K562 (cell line): ENCODE measurements at places on chromosomes 12 and 14.

DNA sequence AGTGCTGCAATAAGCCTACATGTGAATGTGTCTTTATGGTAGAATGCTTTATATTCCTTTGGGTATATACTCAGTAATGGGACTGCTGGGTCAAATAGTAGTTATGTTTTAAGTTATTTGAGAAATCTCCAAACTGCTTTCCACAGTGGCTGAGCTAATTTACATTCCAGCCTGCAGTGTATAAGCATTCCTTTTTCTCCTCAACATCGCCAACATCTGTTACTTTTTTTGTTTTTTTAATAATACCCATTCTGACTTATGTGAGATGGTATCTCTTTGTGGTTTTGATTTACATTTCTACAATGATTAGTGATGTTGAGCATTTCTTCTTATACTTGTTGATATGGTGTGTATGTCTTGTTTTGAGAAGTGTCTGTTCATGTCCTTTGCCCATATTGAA lies 1186.2 kb downstream of the BCL11B start:
- no peak overlapping the region for H3K27ac ChIP-seq
- H3K27me3 ChIP-seq = no peaks in the 10 kb centered on the region
- H3K4me1 ChIP-seq = no peaks in the 10 kb centered on the region
- no peak for DNase-seq
- H3K36me3 ChIP-seq = no peaks in the 10 kb centered on the region

- DNase-seq = peak; percentile 89
- H3K4me1 ChIP-seq = peaks cover 16% of the 10 kb centered on the region
- H3K4me3 ChIP-seq = peak overlapping the region; percentile 92
- no peaks in the 10 kb centered on the region for H3K27me3 ChIP-seq
- peak overlapping the region; percentile 87 for H3K27ac ChIP-seq
Measured at GRCh38 chr12:65170209-65170881, 962 bp downstream of the LEMD3 start.

DNA sequence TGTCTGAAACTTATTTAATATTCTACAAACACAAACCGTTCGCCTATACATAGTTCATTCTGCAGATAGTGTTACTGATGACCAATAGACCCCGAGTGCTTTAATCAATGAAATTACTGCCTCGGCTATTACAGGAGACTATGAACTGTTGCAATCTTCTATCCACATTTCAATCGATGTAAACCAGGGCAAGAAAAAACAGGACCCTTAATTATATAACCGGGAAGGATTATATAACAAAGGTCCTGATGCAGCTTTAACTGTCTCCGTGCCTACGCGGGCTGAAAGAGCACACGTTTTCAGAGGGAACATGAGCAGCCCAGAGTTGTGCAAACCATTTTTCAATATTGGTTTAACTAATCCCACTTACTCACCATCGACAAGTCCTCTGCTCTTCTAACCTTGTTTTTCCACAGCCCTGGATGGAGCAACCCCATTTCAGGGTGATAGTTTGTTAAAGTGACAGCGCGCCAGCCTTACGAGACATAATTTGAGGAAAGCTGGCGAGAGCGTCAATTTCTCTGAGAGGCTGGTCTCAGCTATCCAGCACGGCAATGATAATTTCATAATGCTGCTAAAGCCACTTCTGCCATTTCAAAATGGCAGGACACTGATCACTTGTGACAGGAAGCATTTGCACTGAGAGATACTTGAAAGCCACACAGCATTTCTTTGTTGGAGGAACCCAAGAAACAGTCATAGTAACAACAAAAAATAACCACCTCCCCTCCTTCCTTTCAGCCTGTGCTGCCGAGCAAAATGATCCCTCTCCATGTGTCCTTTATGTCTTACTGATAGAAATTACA lies 184.6 kb downstream of the FOXN3 start:
- no peak overlapping the region for H3K27ac ChIP-seq
- 0 out of 3 replicates have a peak, but pooled peaks cover 2% of the 10 kb centered on the region for H3K27me3 ChIP-seq
- no peaks in the 10 kb centered on the region for H3K36me3 ChIP-seq
- DNase-seq = no peak
- H3K4me3 ChIP-seq = no peak overlapping the region

DNA sequence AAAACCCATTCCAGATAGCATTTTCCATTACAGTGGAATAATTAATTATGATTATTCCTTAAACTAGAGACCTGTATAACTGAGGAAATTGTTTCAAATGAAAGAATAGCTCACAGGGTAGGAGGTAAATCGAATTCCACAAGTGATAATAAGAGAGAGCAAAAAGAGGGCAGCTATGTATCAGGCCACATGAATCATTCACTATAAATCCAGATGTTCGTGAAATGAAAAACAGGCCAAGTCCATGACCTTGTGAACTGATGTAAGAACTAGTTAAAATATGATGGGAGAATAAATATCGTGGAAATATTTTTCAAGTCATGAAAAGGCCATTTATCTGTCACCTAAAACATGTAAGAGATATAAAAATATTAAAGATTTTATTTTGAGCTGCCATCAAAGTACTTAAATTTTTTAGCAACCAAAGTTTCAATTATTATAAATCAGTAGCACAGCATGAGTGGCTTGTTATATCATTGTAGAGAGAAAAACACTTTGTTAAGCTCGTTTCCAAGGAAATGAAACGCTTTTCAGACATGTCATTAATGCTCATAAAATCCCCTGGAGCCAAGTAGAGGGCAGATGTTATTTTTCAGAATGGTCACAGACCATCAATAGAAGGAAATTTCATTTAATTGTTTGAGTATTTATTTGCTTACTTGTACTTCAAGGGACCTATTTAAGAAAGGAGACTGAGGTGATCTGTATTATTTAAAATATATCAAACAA lies 120.6 kb upstream of the CDKN3 start:
- no peak overlapping the region for H3K4me3 ChIP-seq
- H3K36me3 ChIP-seq = no peaks in the 10 kb centered on the region
- no peak overlapping the region for H3K27ac ChIP-seq
- no peak for DNase-seq

GRCh38 chr14:101588286-101588975 lies 27.1 kb downstream of the DIO3 start:
- H3K4me1 ChIP-seq = peaks cover 13% of the 10 kb centered on the region
- H3K27me3 ChIP-seq = no peaks in the 10 kb centered on the region
- no peak overlapping the region for H3K27ac ChIP-seq
- no peak overlapping the region for H3K4me3 ChIP-seq

- H3K36me3 ChIP-seq = no peaks in the 10 kb centered on the region
- no peak for DNase-seq
- no peaks in the 10 kb centered on the region for H3K27me3 ChIP-seq
- peaks cover 17% of the 10 kb centered on the region for H3K4me1 ChIP-seq
- no peak overlapping the region for H3K4me3 ChIP-seq
- H3K27ac ChIP-seq = no peak overlapping the region
Measured at GRCh38 chr12:121184984-121185889, 24.7 kb upstream of the P2RX4 start.

- H3K4me3 ChIP-seq = no peak overlapping the region
- H3K27me3 ChIP-seq = no peaks in the 10 kb centered on the region
- H3K36me3 ChIP-seq = no peaks in the 10 kb centered on the region
- no peak for DNase-seq
Measured at GRCh38 chr12:9961106-9961505, 10.1 kb upstream of the CLEC12A start.

GRCh38 chr12:131312793-131313545 lies 359.3 kb downstream of the ADGRD1 start:
- peaks cover 16% of the 10 kb centered on the region for H3K27me3 ChIP-seq
- no peaks in the 10 kb centered on the region for H3K36me3 ChIP-seq
- H3K4me3 ChIP-seq = no peak overlapping the region
- DNase-seq = no peak
- no peaks in the 10 kb centered on the region for H3K4me1 ChIP-seq

DNA sequence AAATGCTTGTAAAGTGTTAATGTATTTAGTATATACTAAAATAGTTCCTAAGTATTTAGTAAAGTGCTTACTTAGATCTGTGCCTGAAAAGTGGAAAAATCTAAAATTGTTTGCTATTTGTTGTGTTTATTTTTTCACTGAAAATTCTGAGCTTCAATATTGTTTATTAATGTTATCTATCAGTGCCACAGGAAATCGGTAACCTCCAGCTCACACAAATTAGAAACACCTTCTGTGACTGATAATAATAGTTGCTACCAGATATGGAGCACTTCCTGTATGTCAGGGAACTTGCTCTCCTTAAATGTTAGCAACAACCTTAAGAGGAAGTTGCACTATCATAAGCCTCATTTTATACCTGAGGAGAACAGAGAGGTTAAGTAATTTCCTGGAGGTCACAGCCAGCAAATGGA lies 723 bp upstream of the LRP10 start:
- peaks cover 20% of the 10 kb centered on the region; the same call in 2 of the 3 replicates for H3K36me3 ChIP-seq
- no peak for DNase-seq

DNA sequence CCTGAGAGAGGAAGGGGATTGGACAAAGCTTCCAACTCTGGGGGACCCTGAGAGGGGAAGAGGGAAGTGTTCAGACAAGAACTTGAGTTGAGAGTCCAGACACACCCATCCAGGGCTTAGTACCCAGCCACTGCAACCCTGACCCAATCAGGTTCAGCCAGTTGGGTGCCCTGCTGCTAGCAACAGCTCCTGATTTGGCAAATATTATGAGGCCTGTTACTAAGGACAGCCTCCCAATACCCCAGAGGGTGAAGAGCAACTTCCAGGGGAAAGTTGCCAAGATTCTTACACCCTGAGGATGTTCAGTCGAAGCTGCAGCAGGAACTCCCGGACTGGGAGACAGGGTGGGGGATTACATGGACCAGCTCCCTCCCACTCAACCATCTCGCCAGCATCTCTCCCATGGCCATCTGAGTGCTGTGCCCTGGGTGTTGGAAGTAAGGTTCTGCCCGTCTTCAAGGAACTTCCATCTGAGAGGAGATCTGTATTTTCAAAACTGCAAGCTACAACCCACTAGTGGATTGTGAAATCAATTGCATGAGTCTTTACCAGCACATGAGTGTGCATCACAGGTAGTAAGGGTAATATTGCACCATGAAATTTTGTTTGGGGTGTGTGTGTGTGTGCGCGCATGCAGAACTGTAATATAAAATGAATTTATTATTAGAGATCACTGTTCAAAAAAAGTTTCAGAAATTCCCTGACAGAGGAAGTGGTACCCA lies 11.5 kb upstream of the KRT78 start:
- no peaks in the 10 kb centered on the region for H3K36me3 ChIP-seq
- no peaks in the 10 kb centered on the region; the same call in 1 of the 2 replicates for H3K4me1 ChIP-seq
- DNase-seq = no peak
- H3K27me3 ChIP-seq = peaks cover 28% of the 10 kb centered on the region

DNA sequence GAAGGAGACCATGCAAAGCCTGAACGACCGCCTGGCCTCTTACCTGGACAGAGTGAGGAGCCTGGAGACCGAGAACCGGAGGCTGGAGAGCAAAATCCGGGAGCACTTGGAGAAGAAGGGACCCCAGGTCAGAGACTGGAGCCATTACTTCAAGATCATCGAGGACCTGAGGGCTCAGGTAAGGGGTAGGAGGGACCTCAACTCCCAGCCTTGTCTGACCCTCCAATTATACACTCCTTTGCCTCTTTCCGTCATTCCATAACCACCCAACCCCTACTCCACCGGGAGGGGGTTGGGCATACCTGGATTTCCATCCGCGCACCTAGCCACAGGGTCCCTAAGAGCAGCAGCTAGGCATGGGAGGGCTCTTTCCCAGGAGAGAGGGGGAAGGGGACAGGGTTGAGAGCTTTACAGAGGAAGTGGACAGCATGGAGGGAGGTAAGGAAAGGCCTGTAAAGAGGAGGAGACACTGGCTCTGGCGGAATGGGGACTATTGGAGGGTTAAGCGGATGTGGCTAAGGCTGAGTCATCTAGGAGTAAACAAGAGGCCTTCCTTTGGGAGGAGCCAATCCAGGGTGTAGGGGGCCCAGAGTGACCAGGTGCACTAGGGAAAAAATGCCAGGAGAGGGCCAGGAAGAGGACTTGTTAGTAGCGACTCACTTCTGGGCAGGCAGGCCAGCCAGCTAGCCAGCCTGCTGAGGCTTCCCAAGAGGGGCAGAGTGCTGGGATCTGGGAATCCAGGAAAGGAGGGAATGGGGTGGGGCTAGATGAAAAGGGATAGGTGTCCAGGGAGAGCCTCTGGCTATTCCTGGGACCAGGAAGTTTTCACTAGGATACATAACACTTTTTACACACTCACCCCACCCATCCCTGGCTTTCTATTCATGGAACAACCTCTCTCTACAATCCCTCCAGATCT lies 754 bp downstream of the KRT18 start:
- H3K4me1 ChIP-seq = peaks cover 47% of the 10 kb centered on the region
- H3K27ac ChIP-seq = peak overlapping the region; percentile 100
- DNase-seq = peak; percentile 83
- peak overlapping the region; percentile 99 for H3K4me3 ChIP-seq
- no peaks in the 10 kb centered on the region for H3K27me3 ChIP-seq

- DNase-seq = peak; percentile 68
- H3K27me3 ChIP-seq = peaks cover 52% of the 10 kb centered on the region
- H3K4me1 ChIP-seq = no peaks in the 10 kb centered on the region; the same call in 1 of the 2 replicates
- no peak overlapping the region for H3K27ac ChIP-seq
- no peaks in the 10 kb centered on the region for H3K36me3 ChIP-seq
Measured at GRCh38 chr12:108884116-108885012, 4.5 kb downstream of the DAO start.

- no peak overlapping the region for H3K4me3 ChIP-seq
- peaks cover 38% of the 10 kb centered on the region for H3K36me3 ChIP-seq
- peaks cover 23% of the 10 kb centered on the region for H3K4me1 ChIP-seq
Measured at GRCh38 chr12:108640802-108641445, 7.2 kb upstream of the SELPLG start.

DNA sequence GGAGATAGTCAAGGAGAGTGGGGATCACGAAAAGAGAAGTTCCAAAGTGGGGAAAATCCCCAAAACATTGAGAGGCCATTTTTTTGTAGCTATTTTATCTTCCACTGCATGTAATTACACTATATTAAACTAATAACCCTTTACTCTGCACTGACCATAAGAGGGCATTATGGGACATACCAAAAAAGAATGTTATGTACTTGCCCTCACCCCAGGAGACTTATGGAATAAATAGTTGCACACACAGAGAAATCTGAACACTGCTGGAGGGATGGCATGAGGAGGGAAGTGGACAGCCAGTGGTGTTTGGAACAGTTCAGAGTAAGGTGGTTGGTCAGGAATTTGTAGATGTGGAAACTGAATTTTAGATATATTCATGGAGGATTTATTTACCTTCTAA lies 422.9 kb downstream of the SNAPC1 start:
- DNase-seq = no peak
- no peaks in the 10 kb centered on the region for H3K36me3 ChIP-seq
- H3K4me1 ChIP-seq = no peaks in the 10 kb centered on the region
- H3K4me3 ChIP-seq = no peak overlapping the region

GRCh38 chr14:23589606-23590005 lies 11.0 kb upstream of the JPH4 start:
- no peaks in the 10 kb centered on the region for H3K27me3 ChIP-seq
- H3K4me1 ChIP-seq = peaks cover 5% of the 10 kb centered on the region; the same call in 1 of the 2 replicates
- H3K27ac ChIP-seq = no peak overlapping the region
- H3K4me3 ChIP-seq = no peak overlapping the region
